Caki2 (cell line): ENCODE measurements at places on chromosomes 5 and 9. TPM values are rescaled to one million over a fixed set of nuclear protein-coding genes. Genes with fewer than 3 reads are reported as not detected.

GRCh38 chr9:95753762-95754465 is 121.6 kb upstream of the ERCC6L2 start:
- no peak for DNase-seq

FAM151B gene
- total RNA-seq, result 0.20 and 0.32 TPM in 2 replicates

DNA sequence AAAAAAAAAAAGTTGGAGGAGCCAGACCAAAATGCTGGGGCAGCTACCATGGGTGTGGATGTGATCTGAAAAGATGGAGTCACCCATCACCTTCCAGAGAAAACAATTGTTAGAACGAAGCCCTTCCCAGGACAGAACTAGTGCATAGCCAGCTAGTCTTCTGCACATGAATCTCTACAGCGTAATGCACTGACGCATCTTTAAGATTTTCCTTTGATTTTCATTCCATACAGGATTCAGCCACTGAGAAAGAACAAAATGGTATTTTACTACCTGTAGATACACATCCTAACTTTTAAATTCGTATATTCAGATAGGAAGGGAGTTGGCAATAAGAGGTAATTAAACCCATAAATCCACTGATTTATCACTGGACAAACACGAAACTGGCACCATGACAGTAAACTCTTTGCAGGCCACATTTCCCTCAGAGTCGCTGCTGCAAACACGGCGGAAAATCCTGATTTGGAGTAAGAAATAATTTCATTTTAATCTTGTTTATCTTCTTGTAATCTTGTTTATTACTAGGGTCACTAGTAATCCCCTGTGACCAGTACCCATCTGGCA is 206.6 kb downstream of the SPOCK1 start:
- DNase-seq, result no peak

IFNA13 gene
- not detected in 2 replicates for total RNA-seq

GRCh38 chr9:89223396-89223977 is 44.9 kb upstream of the SHC3 start:
- no peak for DNase-seq

ECSCR gene
- total RNA-seq, result not detected in 2 replicates

GRCh38 chr9:70564468-70565335 is 150.2 kb upstream of the KLF9 start:
- no peak for DNase-seq

TBC1D13 gene
- 2.4 and 3.9 TPM in 2 replicates for total RNA-seq

SMIM33 gene
- total RNA-seq, result not detected in 2 replicates
